ENCODE measurements at places on chromosomes 11 and 22.

- no peak for DNase-seq
These were observed 1.3 kb upstream of the SLC3A2 start for GRCh38 chr11:62879235-62879978.

- DNase-seq: no peak
These were observed 4.3 kb upstream of the GP1BB start for GRCh38 chr22:19719050-19719482.

GRCh38 chr11:111836721-111837120, 34.7 kb downstream of the ALG9 start:
- DNase-seq: no peak

DNA sequence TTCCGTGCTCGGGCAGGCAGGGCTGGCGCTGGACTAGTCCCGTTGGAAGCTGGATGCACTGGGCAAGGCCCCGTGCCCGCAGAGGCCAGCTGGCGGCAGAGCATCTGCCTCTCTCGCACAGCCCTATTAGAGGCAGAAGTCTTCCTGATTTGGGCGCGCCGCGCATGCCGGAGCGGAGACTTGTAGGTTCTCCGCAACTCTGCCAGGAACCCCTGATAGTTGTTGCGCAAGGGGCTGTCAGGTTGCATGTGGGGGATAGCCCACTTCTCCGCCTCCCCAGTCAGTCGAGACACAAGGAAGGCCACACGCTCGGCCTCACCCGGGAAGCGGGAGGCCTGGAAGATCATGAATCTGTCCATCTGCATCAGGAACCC, 1.2 kb downstream of the RTL6 start:
- DNase-seq: no peak

DNA sequence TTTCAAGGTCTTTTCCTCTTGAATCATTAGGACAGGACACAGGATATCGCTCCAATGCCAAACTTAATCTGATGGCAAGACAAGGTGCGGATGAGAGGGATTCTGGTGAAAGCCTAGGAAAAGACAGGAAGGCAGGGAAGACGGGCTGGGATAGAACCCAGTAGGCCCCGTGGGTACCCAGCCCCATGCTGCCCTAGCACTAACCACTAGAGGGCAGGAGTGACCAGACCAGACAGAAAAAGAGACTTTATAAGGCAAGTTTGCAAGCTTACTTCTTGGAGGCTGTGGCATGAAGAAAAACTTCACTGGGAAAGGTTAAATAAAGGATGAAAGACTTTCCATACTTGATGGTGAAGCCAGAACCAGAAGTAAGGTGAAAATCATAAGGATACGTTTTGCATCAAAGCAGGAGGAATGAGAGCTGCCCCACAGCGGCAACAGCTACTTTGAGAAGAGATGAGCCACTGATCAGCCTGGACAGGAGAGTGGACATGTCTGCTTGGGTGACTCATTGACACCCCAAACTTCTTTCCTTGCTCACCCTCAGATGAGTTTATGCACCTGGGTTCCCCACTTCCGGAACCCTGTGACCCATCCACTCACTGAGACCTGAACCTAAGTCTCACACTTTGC, 39.8 kb downstream of the SYN3 start:
- peak; percentile 35 for DNase-seq
